ENCODE measurements at places on chromosomes 1 and 21.

- no peak for DNase-seq
These were observed 739 bp upstream of the NUP133 start for GRCh38 chr1:229508823-229509337.

DNA sequence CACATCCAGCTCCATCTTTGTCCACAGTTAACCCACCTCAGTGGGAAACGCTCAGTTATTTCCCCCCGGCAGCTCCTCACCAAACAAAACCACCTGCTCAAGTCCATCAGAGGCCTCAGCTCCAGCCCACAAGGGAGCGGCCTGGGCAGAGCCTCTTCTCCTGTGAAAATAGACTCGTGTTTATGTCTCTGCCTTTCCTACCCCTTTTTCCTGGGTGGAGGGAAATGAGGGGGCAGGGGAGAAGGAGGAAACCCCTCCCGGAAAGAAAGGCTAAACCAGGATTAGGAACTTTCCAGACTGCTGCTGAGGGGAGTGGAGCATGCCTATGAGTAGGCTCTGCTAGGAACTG lies 81.6 kb downstream of the PAX7 start:
- DNase-seq = no peak

- no peak for DNase-seq
These were observed 4.0 kb upstream of the FAAP20 start for GRCh38 chr1:2198571-2198970.

DNA sequence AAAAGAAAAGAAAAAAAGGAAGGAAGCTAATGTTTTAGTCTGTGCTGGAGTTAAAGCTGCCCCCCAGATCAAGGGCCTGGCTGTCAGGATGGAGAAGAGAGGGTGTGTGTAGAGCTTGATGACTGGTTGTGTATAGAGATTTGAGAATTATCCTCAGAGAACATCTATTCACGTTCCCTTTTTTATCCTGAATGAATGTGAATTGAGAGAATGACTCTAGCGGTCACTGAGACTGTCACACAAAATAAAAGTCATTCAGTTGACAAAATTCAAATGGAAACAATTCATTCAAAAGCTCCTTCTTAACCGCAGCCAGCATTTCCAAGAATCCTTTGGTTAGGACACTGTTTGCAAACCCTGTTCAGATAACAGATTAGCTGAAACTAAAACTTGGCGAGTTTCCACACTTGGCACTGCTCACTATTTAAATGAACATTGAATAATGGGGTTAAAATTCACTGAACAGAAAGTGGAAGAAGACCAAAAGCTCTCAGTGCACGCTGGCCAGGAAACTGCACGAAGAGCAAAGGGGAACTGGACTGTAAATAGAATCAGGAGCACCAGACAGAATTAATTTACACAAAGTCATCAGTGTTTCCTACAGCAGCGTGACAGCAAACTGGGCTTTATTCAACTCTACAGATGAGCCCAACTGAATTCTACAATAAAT lies 13.6 kb upstream of the FAM89A start:
- DNase-seq = no peak

GRCh38 chr1:64598100-64598571 lies 128.2 kb downstream of the CACHD1 start:
- no peak for DNase-seq

DNA sequence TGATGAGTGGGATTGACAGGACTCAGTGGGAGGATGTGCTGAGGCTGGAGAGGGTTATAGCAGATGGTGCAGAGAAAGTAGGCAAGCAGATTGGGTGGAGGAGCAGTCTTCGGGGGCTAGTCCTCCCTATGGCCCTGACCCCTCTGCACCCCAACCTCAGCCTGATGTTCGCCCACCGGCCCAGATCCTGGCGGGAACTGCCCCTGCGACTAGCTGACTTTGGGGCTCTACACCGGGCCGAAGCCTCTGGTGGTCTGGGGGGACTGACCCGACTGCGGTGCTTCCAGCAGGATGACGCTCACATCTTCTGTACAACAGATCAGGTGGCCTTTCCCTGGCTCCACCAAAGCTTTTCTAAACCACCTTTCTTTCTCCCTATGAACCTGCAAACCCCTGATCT lies 9.6 kb upstream of the ECM1 start:
- no peak for DNase-seq

DNA sequence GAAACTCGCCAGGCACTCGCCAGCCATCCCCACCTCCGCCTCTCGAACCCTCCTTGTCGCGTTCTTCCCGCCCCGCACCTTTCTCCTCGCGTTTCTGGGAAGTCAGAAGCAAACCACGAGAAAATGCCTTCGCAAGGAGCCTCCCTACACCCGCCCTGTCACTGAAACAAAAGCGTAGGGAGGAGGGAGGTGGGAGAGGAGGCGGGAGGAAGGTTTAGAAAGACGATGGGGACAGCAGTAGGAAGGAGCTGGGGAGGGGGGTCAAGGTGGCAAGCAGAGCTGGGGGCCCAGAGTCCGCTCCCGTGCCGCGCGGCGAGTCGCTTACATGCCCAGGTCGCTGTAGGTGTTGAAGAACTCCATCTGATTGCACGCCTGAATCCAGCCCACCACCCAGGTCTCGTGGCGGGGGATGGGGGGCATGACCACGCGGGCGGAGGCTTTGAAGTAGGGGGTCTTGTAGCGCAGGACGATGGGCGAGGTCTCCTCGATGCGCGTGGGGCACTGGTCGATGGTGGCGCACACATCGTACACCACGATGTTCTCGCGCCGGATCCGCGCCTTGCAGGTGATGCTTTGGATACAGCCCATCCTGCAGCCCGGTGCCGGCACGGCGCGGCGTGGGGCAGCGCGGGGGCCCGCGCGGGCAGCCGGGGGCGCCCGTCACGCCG lies 1.0 kb downstream of the FAM78B start:
- DNase-seq = no peak

GRCh38 chr1:155649676-155650075 lies 38.9 kb downstream of the YY1AP1 start:
- DNase-seq = no peak

DNA sequence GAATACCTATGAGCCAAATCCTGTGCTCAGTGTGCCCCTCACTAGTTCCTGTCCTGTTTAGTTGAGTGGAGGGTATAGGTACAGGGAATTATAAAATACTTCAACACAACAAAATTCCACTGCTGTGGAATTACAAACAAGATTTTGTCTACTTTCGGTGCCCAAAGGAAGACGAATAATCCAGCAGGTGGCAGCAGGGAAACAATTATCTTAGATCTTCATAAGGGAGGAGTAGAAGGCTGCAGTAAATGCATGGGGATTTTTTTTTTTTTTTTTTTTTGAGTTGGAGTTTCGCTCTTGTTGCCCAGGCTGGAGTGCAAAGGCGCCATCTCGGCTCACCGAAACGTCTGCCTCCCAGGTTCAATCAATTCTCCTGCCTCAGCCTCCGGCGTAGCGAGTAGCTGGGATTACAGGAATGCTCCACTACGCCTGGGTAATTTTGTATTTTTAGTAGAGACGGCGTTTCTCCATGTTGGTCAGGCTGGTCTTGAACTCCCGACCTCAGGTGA lies 2.0 kb upstream of the PIP5K1A start:
- DNase-seq = peak; percentile 8

- no peak for DNase-seq
These were observed 57.3 kb upstream of the STUM start for GRCh38 chr1:226491093-226491850.

- no peak for DNase-seq
These were observed 51.7 kb upstream of the AJAP1 start for GRCh38 chr1:4602462-4603294.

GRCh38 chr1:1788646-1789431 lies 10.6 kb upstream of the NADK start:
- DNase-seq = no peak

- no peak for DNase-seq
These were observed 104.8 kb downstream of the PSMG1 start for GRCh38 chr21:39078322-39079065.

DNA sequence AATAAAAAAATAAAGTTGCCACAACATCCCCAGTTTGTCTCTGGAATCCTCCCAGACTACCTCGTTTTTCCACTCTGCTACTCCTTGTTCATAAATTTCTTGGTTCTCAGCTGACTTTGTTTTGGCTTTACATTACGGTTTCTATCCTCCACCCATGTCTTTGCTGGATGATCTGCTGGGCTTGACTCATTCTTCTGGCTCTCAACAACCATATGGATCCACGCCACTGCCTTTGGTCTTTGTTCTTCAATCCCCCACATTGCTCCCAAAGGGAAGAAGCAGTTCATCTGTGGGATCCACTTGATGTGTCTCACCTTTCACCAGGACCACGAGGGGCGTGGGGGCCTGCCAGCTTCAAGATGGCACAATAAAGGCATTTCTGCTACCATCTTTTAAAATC lies 67.1 kb upstream of the NBL1 start:
- DNase-seq = no peak
